ENCODE measurements at places on chromosomes 13 and 19.

- no peak for DNase-seq
These were observed 61.7 kb downstream of the RAP2A start for GRCh38 chr13:97495678-97496077.

DNA sequence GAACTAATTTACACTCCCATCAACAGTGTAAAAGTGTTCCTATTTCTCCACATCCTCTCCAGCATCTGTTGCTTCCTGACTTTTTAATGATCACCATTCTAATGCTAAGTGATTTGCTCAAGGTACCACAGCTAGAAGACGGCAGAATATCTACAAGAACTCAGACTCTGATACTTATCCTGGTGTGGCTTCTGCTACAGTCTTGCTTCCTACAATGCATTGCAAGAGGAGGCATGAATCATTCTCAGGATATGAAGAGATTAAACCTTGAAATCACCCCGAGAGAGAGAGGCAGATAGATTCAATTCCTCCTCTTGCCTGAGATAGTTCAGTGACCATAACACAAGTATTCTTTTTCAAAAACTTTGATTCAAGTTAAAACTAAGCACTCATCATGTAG lies 306.4 kb downstream of the TBC1D4 start:
- no peak for DNase-seq

DNA sequence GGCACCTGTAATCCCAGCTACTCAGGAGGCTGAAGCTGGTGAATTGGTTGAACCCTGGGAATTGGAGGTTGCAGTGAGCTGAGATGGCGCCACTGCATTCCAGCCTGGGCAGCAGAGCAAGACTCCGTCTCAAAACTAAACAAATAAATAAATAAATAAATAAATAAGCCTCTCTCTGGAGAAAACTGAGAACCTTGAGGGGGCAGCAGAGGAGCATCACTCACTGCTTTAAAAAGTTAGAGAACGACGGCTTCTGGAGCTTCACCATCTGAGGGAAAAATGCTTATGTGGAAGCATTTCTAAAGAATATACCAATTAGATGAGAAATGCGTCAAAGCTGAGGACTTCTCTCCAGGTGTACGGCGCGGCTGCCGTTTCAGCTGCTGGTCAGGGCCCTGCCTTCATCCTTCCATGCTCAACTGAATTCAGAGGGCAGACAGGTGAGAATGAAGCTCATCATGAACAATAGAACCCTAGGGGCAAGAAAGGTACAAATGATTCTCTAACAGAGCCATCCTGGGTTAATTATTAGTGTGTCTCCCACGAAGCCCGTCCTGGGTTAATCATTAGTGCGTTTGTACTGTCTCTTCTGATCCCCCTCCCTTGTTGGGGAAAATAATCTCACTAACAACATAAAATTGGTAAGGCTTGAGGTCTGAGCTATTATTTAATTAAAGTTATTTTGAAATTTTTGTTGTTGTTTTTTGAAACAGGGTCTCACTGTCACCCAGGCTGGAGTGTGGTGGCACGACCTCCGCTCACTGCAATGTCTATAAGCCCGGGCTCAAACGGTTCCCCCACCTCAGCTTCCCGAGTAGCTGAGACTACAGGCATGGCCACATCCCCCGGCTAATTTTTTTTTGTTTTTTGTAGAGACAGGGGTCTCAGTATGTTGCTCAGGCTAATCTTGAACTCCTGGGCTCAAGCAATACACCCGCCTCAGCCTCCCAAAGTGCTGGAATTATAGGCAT lies 80.1 kb downstream of the IPO5 start:
- no peak for DNase-seq

DNA sequence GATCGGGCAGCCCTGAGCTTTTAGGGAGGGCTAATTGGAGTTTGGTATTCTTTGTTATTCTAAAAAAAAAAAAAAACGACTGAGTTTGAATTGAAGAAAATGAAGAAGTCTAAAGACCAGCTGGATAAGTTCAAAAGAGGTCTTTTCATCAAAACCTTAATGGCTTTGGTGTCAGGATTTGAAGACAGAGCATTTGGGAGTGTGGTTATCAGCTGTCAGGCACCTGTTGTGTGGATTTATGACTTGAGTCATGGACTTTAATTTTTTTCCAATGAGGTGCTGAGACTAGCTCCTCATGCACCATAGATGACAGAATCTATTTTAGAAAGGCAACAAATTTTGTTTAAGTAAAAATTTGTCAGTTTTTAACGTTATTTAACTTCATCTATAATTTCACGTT lies 72.5 kb downstream of the FREM2 start:
- no peak for DNase-seq

DNA sequence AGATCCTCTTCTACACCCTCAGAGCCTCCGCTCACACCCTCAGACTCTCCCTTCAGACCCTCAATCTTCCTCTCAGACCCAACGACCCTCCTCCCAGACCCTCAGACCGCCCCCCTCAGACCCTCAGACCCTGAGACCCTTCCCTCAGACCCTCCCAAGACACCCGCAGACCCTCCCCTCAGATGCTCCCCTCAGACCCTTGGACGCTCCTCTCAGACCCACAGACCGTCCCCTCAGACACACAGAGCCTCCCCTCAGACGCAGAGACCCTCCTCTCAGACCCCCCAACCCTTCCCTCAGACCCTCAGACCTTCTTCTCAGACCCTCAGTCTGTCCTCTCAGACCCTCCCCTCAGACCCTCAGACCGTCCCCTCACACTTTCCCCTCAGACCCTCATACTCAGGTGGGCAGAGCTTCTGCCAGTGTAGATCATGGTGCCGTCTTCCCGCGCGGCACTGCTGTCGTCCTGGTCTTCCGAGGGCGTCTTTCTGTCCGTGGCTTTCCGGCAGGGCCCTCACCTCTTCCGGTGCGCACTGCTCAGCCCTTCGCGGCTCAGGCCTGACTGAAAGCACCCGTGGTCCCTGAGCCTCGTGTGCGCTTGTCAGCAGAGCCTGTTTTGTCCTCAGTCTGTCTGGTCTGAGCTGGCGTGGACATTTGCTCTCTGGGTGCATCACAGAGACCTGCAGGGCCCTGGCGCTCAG lies 18.9 kb upstream of the TFDP1 start:
- DNase-seq: peak; percentile 25

DNA sequence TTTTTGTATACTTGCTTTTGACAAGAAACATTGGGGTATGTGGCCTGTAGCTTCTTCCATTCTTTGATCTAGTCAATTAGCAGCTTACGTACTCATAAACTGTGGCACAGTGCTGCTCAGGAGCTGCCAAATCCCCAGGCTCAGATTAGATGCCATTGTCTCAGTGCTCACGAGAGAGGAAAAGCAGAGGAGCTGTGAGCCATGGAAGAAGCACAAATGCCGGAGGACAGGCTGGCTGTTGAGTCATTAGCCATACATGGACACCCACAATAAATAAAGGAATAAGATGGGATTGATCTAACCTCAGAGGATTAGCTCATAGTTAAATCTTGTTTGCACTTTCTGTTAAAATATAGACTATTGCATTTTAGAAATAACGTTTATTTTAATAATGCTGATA lies 121.7 kb downstream of the POSTN start:
- DNase-seq: no peak

DNA sequence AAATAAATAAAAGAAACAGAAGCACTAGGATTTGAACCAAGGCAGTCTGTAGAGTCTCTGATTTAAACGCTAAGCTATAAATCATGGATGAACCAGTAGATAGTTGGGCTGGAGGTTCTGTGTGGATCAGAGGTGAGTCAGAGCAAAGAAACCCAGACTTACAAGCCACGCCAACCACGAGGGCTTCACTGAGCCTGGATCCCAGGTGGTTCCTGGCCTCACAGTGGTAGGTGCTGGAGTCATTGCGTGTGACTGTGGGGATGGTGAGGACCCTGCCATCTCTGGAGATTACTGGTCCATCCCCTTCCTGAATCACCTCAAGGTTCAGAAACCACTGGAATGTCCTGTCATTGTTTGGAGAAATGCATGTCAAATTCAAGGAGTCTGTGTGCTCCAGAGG lies 19.3 kb upstream of the CEACAM20 start:
- DNase-seq: no peak

DNA sequence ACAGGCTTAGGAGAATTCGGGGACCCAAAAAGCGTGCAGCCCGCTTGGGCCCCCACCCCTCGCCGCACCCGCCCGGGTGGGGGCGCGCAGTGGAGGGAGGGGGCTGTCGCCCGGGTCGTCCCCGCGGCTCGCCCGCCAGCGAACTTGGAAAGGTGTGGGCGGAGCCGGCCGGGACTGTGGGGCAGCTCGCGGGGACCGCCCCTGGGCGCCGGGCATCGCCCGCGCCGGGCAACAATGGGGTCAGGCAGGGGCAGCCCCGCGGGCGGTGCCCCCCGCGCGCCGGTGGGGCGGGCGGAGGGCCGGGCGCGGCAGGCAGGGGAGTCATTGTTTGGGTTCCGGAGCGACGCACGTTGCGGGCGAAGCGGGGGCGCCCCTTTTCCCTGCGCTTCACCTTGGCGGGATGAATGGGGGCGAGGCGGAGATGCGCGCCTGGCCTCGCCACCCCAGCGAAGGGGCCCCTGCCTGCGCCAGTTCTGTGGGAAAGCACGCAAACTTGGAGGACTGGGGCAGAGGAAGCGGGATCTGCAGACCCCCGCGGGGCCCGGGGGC lies 647 bp upstream of the KLF12 start:
- no peak for DNase-seq

GRCh38 chr13:30607908-30608307 lies 9.8 kb upstream of the USPL1 start:
- peak; percentile 56 for DNase-seq

- DNase-seq: peak; percentile 89
These were observed 20.8 kb upstream of the ERCC1 start for GRCh38 chr19:45444318-45445041.

DNA sequence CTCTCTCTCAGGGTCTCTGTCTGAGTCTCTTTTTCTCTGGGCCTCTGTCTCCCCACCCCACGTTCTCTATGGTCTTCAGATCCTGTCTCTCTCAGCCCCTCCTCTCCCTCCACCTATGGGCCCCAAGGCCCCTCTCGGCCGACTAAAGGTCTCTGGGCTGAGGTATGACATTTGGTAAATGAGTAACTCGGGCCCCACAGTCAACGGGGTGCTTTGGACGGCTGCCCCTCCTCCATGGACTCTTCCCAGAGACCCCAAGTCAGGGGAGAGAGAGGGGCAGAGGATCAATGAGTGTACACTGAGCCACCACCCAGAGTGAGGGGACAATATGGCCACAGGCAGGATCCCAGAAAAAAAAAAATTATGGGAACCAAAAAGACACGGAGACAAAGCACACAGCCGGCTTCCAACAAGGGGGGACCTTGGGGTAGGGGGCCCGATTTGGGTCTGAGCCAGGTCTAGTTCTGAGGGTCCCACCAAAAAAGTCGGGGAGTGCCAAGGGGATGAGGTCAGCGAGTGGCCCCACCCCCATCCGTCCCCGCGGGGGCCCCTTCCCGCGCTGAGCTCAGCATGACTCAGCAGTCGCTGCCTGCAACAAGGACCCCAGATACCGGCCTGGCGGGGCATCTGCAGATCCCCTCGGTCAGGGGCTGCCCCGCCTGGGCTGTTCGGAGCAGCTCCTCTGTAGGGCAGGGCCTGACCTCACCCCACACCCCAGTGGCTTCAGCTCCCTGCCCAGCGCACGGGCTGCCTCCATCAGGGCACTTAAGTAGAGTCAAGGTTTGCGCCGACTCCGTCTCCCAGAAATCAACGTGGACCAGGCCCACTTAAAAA lies 1.5 kb upstream of the FTL start:
- peak; percentile 89 for DNase-seq

GRCh38 chr13:46106839-46107371 lies 2.1 kb upstream of the CPB2 start:
- no peak for DNase-seq

GRCh38 chr13:102295316-102296048 lies 106.4 kb downstream of the FGF14 start:
- DNase-seq: no peak

- DNase-seq: no peak
These were observed 75.7 kb upstream of the SGCG start for GRCh38 chr13:23105051-23105450.

GRCh38 chr19:39557811-39558623 lies 18.1 kb upstream of the EID2 start:
- no peak for DNase-seq

DNA sequence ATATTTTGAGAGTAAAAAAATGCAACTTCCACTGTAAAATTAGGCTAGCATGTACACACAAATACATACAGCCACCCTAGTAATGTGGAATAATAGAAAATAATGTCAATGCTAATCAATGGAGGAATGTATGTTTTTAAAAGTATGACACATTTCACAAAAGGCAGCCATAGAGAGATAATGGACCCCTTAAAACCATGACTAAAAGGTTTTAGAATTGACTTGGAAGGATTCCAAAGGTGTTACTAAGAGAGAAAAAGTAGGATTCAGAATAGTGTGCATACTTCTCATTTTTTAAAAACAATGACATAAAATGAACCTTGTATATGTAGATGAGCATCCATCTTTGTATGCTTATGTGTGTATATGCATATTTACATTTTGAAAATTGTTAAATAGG lies 597.9 kb upstream of the PCDH9 start:
- DNase-seq: no peak

- DNase-seq: no peak
These were observed 84.6 kb downstream of the CRYL1 start for GRCh38 chr13:20441056-20441455.

- no peak for DNase-seq
These were observed 122.4 kb downstream of the AKAP11 start for GRCh38 chr13:42394361-42394708.

- no peak for DNase-seq
These were observed 22.4 kb downstream of the TNFRSF19 start for GRCh38 chr13:23592596-23592995.

- DNase-seq: no peak
These were observed 41.8 kb upstream of the WASF3 start for GRCh38 chr13:26515721-26516120.

DNA sequence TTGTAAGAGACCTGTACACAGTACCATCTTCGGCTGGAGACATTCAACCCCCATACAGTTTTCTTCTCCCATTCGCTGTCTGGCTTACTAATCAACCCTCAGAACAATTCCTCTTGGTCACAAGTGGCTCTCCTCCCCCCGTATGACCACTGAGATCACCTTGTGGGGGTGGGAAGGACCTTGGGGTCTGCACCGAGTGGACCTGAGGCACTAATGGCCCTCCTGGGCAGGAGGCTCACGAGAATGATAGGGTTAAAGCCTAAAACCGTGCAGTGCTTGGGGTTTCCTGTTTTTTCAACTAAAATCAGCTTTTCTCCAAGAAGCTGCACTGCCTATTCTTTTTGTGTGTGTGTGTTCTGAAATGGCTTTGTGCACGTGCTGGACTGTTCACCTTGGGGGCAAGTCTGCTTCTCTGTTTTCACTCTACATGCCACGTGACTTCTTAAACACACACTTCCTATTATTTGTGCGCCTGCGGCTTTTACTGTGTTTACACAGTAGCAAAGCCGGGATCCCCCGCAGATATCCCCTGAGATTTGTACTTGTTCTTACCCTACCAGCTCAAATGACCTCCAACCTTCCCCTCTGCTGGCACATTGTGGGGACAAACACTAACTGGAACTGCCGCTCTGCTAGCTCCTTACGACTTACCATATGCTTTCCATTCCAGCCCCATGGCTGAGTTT lies 12.3 kb downstream of the RBM26 start:
- DNase-seq: peak; percentile 67
